ENCODE measurements at places on chromosomes 11 and 22. TPM values are rescaled to one million over a fixed set of nuclear protein-coding genes. Genes with fewer than 3 reads are reported as not detected.
A peak's percentile ranks its signal among the peaks of the same experiment; 100 is the strongest.

LGR4 gene
- 59.3 TPM for total RNA-seq

OPCML gene
- not detected for total RNA-seq

SFI1 gene
- total RNA-seq: 2.4 TPM

KCNJ4 gene
- 2.1 TPM for total RNA-seq

TMEM45B gene
- not detected for total RNA-seq

TMEM86A gene
- 0.65 TPM for total RNA-seq

OR8G5 gene
- total RNA-seq: not detected

DNA sequence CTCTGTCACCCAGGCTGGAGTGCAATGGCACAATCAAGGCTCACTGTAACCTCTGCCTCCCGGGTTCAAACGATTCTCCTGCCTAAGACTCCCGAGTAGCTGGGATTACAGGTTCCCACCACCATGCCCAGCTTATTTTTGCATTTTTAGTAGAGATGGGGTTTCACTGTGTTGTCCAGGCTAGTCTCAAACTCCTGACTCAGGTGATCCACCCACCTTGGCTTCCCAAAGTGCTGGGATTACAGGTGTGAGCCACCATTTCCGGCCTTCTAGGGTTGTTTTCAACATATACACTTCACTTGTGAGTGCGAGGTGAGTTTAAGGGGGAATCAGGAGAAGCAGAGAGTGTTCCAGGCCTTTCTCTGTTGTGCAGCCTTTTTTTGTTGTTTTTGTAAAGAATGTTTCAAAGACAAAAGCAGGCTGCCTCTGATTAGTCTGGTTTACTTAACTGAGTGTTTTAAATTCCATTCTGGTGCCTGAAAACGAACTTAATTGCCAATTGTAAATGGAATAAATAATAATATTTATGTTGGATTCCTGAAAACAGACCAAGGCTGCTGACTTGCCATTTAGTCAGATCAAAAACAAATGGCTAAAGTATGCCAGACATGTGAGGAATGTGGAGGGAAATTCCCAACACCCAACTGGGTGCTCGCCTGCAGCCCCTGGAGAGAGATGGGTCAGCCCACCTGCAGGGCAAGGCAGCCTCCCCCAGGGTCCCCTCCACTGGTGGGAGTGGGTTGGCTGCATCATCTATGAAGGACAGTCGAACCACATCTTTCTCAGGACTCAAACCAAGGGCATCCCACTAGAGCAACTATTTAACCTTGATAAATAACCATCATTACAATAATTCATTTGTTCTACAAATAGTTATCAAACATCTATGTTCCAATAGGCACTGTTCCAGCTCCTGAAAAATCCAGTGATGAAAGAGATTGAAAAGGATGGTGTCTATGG, 4.6 kb upstream of the RANGAP1 start:
- DNase-seq: peak; percentile 86

DNA sequence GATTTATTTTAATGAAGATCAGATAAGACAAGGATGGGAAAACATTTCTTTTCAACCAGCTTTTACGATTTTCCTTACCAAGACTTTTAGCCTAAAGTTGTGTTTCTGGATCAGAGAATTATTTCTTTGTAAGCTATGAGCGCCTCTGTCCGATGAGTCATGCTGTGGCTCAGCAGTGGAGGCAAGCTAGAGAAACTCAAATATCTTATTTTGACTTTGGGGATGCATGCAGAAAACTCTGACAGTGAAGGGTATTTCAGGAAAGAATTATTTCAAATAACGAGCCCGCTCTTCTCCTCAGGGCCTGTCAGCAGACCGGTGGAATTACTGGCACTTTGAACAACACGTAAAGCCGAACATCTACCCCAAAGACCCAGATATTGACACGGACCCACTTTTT, 77.9 kb upstream of the OR5AK2 start:
- no peak for DNase-seq

DNA sequence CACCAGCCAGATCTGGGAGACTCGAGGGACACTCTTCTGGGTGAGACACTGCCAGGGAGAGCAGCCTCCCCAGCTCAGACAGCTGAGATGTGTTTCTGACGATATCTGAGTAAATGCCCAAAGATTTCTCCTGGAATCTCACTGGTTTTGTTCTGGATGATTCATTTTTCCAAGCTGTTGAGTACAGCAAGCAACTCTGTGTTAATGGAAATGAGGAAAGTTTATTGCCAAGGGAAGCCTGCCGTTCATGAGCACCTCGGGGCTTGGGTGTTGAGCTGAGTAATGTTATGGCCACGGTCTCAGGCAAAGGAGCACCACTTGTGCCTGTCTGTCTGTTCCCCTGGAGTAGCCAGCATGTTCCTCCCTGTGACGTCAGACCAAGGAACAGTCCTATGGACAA, 1132.4 kb downstream of the BRD1 start:
- DNase-seq: peak; percentile 41

- no peak for DNase-seq
Observed at GRCh38 chr11:72343006-72343756, 91.2 kb downstream of the CLPB start.

DNA sequence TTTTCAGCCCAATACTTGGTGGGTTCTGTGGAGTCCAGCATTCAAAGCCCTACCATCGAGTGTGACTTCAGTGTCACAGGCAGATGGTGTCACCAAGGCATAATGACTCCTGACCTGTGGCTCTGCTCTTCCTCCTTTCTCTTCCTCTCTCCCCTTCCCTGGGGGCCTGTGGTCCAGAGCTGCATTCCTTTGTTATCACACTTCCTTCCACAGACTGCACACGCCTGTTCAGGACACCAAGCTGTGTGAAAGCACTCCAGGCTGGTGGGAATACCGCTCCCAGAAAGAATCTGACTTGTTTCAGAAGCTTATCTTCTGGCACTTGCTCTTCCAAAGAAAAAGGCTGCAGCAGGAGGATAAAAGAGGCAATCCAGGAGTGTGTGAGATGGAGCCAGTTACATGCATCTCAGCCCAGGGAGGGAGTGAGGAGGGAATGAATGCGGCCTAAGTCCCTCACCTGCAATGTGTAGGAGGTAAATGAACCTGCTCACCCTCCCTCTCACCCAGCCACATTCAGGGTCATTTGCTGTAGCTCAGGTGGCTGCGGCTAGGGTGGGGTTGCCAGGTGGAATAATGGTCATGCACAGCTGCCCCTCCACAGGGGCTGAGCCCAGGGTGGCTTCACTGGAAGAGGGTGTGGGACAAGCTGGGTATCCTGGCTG, 79.3 kb downstream of the ADAMTS15 start:
- DNase-seq: peak; percentile 81

DNA sequence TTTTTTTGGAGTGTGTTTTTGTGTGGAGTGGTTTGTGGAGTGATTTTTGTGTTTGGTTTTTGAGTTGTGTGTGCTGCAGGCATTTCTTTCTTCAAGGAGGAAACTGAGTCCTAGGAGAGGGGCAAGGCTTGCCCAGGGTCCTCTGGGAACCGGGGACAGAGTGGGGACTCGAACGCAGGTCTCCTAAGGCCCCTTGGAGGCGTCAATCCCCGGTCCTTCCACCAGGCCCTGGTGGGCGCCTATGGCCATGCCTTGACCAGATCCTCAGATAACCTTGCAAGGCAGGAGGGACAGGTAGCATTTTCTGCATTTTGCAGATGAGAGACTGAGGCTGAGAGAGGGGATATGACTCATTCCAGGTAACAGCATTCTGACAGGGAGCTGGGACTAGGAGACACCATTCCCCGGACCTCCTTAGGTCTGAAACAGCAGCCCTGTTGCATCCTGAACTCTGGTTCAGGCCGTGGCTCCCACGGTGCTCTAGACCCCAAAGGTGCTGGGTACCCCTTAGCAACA, 39.1 kb downstream of the MYO7A start:
- DNase-seq: no peak

GRCh38 chr11:120575461-120575860, 63.9 kb downstream of the GRIK4 start:
- DNase-seq: no peak

DNA sequence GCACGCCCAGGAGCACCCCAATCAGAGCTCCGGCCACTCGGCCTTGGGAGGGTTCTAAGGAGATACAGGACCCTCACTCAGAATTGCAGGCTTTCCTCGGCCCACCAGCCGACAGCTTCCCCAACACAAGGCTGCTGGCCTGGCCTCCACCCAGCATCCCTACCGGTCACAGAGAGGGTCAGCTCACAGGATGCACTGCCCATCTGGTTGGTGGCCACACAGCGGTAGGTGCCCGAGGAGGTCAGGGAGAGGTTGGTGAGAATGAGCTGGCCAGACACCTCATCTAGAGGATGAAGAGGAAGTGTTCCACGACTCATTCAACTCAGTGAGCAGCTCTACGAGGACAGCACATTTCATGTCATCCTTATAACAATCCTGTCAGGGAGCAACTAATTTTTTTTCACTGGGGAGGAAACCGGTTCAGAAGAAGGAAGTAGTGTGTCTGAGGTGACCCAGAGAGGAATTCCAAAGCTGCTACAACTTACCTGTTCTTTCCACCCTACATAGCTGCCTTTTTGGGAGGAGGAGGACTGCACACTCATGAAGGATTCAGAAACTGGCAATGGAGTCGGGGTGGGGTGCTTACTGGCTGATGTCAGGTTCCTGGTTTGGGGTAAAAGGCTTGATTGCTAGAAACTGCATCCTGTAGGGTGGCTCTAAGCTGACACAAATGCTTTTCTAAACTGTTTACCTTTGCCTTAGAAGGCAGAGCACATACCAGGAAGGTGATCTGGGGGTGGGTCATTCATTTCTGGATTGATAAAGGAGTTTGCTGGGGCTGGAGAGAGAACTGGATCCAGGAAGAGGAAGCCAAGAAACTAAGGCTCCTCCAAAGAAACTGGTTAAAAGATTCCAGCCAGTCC, 3.3 kb downstream of the VSIG2 start:
- no peak for DNase-seq

DNA sequence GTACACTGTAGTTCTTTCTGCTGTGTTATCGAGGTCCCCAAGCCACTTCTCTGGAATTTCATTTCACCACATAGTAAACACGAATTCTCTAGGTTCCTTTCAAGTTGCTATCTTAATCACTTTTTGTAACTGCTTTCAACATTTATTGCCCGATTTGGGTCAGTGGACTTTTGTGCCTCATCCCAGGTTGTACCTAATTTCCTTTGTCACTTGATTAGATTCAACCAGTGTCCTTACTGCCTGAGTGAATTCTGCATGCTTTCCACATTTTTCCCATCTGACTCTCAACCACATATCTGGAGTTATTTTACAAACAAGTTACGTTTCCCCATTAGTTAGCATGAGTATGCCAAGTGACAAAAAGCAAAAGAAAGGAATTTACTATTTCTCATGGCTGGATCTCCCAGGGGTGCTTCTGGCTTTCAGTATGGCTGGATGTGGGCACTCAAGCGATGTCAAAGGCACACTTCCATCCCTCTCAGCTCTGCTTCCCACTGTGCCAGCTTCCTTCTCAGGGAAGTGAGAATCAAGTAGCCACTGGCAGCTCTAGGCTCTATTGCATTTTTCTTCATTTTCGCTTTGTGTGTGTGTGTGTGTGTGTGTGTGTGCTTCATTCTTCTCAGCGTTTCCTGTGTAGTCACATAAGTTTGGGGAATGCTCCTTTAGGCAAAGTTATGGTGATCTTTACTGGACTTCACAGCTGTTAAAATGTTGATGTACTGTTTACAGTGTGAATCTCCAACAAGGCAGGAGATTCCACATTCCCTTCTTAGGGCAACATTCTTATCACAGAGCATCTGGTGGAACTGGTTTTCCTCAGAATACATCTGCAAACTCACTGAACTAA, 128.9 kb downstream of the DBX1 start:
- DNase-seq: peak; percentile 88

- no peak for DNase-seq
Observed at GRCh38 chr11:134341805-134342571, 10.2 kb downstream of the GLB1L2 start.
